ENCODE measurements at places on chromosomes 16 and 17.

- DNase-seq = peak; percentile 49
These were observed 23.7 kb downstream of the MAP3K3 start for GRCh38 chr17:63645775-63646487.

DNA sequence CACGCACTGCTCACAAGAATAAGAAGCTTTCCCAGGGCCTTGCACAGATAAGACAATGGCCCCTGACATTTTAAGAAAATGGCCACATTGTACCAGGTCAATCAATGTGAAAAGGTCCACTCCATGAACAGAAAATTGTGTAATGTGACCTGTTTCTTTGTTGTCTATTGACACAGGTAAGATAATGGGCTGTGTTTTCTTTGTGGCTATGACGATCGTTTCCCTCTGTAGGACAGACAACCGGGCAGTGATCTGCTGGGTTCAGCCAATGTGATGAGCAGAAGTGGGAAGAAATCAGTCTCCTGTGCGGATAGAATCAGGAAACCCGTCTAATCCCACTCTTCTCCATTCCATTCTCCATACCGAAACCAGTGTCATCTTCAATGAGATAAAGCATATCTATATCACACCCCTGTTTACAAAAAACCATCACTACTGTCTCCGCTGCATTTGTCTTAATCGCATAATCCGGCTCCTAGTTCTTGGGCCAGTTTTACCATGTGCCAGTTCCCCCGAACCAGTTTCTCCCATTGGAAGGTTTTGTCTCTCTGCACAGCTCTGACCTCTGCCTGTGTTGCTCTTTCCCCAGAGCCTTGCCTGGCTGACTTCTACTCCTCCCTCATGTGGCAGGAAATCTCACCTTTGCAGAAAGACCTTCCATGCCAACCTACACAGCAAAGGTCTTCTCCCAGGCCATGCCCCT is 66.9 kb upstream of the ATF7IP2 start:
- no peak for DNase-seq

DNA sequence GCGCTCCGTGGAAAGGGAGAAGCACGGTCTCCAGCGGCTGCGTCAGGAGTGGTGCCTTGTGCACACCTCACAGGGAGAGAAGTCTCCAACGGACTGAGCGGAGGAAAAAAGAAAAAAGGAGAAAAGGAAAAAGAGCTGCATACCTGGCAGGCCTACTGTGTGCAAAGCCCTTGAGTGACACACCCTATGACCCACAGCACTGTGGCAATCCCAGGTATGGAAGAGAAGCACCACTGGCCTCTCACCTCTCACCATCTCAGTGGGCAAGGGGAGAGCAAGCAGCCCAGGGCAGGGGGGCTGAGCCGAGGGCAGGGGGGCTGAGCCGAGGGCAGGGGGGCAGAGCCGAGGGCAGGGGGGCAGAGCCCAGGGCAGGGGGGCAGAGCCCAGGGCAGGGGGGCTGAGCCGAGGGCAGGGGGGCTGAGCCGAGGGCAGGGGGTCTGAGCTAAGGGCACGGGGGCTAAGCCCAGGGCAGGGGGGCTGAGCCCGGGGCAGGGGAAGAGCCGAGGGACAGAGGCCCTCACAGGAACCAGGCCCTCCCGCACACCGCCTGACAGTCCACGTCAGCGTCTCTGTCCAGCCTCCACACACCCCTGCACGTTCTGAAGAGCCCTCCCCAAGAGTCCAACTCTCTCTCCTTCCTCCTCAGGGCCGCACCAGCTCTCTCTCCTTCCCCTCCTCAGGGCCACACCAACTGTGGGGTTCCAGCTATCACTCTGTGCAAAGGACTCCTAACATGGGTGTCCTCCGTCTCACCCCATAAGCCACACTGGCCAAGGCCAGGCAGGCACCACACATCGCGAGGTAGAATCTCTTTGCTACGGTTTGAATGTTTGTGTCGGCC is 105.8 kb downstream of the ZNF778 start:
- DNase-seq = no peak

- no peak for DNase-seq
These were observed 18.1 kb downstream of the PPL start for GRCh38 chr16:4918781-4919251.

DNA sequence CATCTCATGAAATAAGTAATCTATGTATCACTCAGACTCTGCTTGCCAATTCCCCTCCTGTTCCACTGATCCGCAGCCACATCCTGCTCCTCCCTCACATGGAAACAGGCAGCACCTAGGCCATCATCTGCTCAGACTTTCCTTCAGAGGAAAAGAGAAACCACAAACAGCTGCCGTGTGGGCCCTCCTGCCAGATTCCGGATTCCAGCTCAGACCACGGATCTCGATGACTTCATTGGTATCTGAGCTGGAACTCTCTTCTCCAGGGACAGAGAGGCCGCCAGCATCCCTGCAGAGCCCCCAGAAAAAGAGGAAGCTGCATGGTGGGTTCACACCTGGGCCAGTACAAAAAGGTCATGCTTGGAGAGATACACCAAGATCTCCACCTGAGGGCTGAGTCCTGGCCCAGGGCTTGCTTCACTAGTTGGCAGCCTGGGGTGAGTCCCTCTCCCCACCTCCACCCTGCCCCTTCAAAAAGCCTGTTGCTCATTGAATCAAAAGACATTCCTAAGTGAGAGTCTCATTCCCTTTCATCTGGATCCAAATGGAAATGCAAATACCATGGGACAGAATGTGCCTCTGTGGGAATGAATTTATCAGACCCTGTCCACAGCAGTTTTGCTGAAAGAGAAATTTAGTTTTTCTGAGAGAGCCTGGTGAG is 47.2 kb downstream of the HOXB1 start:
- peak; percentile 96 for DNase-seq

- peak; percentile 14 for DNase-seq
These were observed 1.3 kb downstream of the NLK start for GRCh38 chr17:28043741-28044140.

- peak; percentile 32 for DNase-seq
These were observed 2.0 kb upstream of the GLIS2 start for GRCh38 chr16:4313563-4314531.
